Mesendoderm (in vitro differentiated cells): ENCODE measurements at places on chromosomes 2 and 18.
A peak's percentile ranks its signal among the peaks of the same experiment; 100 is the strongest.

GRCh38 chr2:217800433-217801114, 202.2 kb downstream of the TNS1 start:
- H3K4me3 ChIP-seq = no peak overlapping the region
- no peak for DNase-seq
- H3K4me1 ChIP-seq = no peaks in the 10 kb centered on the region
- H3K27ac ChIP-seq = no peak overlapping the region

GRCh38 chr2:219022616-219023015, 18.7 kb downstream of the CFAP65 start:
- H3K27me3 ChIP-seq = no peaks in the 10 kb centered on the region
- H3K4me1 ChIP-seq = no peaks in the 10 kb centered on the region
- DNase-seq = no peak
- no peaks in the 10 kb centered on the region for H3K36me3 ChIP-seq
- H3K27ac ChIP-seq = no peak overlapping the region

- no peaks in the 10 kb centered on the region for H3K4me1 ChIP-seq
- no peak overlapping the region for H3K4me3 ChIP-seq
- H3K27ac ChIP-seq = no peak overlapping the region
- DNase-seq = no peak
- no peaks in the 10 kb centered on the region for H3K27me3 ChIP-seq
These were observed 65.9 kb downstream of the CDH20 start for GRCh38 chr18:61398961-61399705.

DNA sequence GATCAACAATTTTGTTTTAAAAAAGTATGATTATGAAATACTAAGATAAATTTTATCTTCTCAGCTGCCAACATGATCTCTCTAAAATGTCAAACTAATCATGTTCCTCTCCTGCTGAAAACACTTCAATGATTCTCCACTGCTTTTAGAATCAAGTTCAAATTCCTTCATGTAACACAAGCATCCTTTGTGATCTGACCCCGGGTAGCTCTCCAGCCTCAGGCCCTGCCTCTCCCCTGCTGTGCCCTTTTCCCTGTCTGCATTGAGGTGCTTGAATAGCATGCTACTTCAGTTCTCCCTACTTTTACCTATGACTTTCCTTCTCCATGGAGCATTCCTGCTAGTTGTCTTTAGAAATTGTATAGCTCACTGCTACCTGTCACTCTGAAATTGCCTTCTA, 274.8 kb downstream of the PDE11A start:
- H3K4me3 ChIP-seq = no peak overlapping the region
- peak; percentile 53 for DNase-seq
- H3K36me3 ChIP-seq = no peaks in the 10 kb centered on the region
- no peaks in the 10 kb centered on the region for H3K27me3 ChIP-seq
- peaks cover 2% of the 10 kb centered on the region for H3K4me1 ChIP-seq
- H3K27ac ChIP-seq = no peak overlapping the region

DNA sequence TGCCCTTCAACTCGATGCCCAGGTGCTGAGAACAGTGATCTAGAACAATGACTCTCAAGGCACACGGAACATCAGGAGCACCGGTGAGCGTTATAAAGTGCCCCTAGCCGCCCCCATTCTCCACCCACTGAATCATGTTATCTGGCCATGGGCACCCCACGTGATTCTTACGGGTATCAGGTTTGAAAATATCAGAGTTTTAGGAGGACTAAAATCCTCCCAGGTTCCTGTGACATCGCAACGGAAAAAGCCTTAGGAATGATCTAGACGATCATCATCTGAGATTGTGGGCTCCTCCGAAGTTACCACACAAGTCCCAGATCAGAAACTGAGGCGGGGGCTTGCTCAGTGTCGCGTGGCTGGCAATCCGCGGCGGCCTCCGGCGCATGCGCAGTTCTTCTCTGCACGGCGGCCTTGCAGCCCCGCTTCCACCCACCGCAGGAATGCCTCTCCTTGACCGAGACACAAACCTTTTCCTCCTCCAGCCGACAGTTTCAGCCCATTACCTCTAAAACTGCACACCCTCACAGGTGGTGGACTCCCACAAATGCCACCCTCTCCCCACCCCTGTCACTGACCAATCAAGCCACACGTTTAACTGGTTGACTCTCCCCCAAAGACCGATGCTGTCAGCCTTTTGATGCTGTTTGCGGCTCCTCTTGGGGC, 5.8 kb upstream of the MRPL33 start:
- no peaks in the 10 kb centered on the region for H3K4me1 ChIP-seq
- H3K4me3 ChIP-seq = no peak overlapping the region
- H3K27ac ChIP-seq = no peak overlapping the region
- no peak for DNase-seq

DNA sequence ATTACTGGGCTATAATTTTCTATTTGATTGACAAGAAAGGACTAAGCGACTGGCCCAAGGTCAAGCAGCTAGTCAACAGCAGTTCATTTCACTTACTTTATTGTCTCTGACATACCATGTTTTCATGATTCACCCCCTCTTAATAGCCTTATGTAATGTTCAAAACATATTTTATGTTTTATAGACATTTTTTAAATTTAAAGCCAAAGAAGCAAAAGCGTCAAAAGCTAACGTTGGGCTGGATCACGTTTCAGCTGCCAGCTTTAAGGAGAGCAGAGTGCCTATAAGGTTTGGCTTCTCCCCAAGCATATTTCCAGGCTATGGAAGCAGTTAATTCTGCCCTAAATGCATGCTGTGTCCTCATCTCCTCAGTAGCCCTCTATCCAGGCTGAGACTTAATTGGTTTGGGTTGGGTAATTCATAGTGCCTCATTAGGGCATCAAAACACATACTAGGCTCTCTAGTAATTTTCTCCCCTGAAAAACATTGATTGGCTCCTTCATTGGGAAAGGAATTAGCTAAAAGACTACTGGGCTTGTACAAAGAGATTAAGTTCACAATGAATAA, 94.8 kb upstream of the CREB1 start:
- H3K36me3 ChIP-seq = no peaks in the 10 kb centered on the region
- H3K27me3 ChIP-seq = no peaks in the 10 kb centered on the region
- DNase-seq = no peak
- H3K4me1 ChIP-seq = no peaks in the 10 kb centered on the region
- no peak overlapping the region for H3K4me3 ChIP-seq
- H3K27ac ChIP-seq = no peak overlapping the region

- H3K27ac ChIP-seq = no peak overlapping the region
- no peaks in the 10 kb centered on the region for H3K27me3 ChIP-seq
- DNase-seq = no peak
- no peaks in the 10 kb centered on the region for H3K4me1 ChIP-seq
- no peaks in the 10 kb centered on the region for H3K36me3 ChIP-seq
These were observed 1593.5 kb upstream of the ACVR2A start for GRCh38 chr2:146251328-146251727.

- H3K36me3 ChIP-seq = no peaks in the 10 kb centered on the region
- H3K27me3 ChIP-seq = no peaks in the 10 kb centered on the region
- no peak for DNase-seq
- H3K27ac ChIP-seq = no peak overlapping the region
- no peaks in the 10 kb centered on the region for H3K4me1 ChIP-seq
These were observed 394.5 kb upstream of the HNRNPA3 start for GRCh38 chr2:176818076-176818475.

GRCh38 chr18:22828171-22828570, 105.0 kb upstream of the RBBP8 start:
- peaks cover 2% of the 10 kb centered on the region for H3K4me1 ChIP-seq
- H3K27ac ChIP-seq = no peak overlapping the region
- H3K4me3 ChIP-seq = no peak overlapping the region
- no peaks in the 10 kb centered on the region for H3K27me3 ChIP-seq

DNA sequence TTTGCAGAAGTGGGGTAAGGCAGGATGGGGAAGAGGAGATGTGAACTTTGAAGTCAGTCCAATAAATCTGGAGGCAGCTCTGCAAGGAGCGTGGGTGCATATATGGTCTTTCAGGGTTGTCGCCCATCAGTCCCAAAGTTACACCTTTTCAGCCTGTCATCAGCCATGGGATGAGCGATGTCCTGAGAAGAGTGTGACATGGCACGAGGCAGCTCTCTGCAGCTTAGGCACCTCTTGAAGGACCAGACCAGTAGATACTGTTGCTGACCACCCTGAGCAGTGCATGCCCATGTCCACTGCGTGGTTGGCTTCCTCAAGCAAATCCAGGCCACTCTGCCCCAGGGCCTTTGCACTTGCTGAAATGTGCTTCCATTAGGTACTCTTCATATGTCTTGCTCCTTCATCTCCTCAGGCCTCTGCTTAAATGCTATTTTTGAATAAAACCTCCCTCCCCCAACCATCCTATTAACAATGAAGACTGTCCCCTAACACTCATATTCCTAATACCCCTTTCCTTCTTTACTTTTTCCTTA, 171.7 kb downstream of the ACTR3 start:
- no peak overlapping the region for H3K27ac ChIP-seq
- no peaks in the 10 kb centered on the region for H3K4me1 ChIP-seq
- no peak overlapping the region for H3K4me3 ChIP-seq
- DNase-seq = no peak
- H3K27me3 ChIP-seq = no peaks in the 10 kb centered on the region

DNA sequence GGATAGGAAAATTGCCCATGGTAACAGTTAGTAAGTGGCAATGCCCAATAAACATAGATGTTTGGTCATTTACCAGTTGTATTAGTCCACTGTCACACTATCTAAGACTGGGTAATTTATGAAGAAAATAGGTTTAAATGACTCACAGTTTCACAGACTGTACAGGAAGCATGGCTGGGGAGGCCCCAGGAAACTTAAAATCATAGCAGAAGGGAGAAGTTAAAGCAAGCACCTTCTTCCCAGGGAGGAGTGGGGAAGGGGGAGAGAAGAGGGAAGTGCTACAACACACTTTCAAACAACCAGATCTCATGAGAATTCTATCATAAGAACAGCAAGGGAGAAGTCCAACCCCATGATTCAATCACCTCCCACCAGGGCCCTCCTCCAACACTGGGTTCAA, 23.4 kb downstream of the NR4A2 start:
- no peak overlapping the region for H3K27ac ChIP-seq
- H3K36me3 ChIP-seq = no peaks in the 10 kb centered on the region
- H3K27me3 ChIP-seq = no peaks in the 10 kb centered on the region
- H3K4me3 ChIP-seq = no peak overlapping the region
- no peak for DNase-seq
- H3K4me1 ChIP-seq = no peaks in the 10 kb centered on the region

DNA sequence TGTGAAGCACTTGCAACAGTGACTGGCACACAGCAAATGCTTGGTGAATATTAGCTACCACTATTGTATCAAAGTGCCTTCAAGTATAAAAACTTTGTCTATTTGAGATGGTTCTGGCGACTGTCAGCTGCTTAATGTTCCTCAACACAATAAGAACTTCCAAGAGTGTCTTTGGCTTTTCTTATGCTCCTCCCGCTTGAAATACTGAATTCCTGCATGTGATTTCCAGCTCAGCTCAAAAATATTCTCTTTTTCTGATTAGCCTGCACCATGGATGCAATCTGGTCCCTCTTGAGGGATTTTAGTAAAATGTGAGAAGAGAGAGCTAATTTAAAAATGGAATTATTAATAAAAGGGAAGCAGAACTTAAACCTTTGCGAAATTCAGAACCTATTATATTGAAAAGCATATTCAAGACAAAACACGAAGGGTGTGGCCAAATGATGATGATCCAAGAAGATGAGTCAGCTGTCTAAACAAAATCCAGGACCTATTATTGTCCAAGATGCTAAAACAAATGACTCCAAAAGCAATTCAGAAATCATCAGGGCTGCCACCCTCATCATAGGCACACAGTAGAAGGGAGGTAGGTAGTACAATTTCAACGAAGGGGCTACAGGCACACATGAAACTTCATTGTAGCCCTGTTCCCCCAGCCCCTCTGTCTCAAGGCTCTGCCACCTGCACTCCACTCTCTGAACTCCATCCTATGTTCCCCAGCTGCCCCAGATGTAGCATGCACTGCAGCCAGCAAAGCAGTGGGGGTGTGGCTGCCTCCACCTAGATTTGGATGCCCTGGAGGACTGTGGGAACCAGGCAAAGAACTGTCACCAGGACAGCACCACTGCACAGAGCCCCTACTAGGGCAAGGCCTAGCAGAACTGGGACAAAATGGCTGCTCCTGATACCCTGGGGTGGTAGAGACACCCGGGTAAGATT, 190.1 kb downstream of the ZNF385B start:
- H3K27ac ChIP-seq = no peak overlapping the region
- H3K4me1 ChIP-seq = no peaks in the 10 kb centered on the region
- no peaks in the 10 kb centered on the region for H3K27me3 ChIP-seq
- no peaks in the 10 kb centered on the region for H3K36me3 ChIP-seq
- no peak for DNase-seq

GRCh38 chr18:77560341-77560992, 310.8 kb downstream of the GALR1 start:
- no peaks in the 10 kb centered on the region for H3K27me3 ChIP-seq
- no peaks in the 10 kb centered on the region for H3K4me1 ChIP-seq
- no peak for DNase-seq
- H3K4me3 ChIP-seq = no peak overlapping the region

DNA sequence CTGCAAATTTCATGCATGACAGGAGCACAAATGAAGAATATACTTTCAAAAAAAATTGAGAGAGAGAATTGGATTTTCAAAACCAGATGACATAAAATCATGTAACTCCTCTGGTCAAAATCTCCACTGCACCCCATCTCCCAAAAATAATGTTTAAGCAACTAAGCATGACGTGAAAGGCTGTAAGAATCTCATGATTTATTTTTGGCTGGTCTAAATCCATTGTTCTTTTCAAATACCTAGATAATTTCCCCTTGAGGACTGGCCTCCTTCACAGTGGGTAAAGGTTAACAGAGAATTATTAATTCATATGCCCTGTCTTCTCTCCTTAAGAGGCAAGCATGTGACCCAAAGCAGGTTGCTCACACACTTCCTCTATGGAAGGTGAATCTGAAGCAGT, 101.5 kb upstream of the CCDC195 start:
- no peak overlapping the region for H3K27ac ChIP-seq
- no peak overlapping the region for H3K4me3 ChIP-seq
- no peaks in the 10 kb centered on the region for H3K36me3 ChIP-seq
- no peak for DNase-seq

DNA sequence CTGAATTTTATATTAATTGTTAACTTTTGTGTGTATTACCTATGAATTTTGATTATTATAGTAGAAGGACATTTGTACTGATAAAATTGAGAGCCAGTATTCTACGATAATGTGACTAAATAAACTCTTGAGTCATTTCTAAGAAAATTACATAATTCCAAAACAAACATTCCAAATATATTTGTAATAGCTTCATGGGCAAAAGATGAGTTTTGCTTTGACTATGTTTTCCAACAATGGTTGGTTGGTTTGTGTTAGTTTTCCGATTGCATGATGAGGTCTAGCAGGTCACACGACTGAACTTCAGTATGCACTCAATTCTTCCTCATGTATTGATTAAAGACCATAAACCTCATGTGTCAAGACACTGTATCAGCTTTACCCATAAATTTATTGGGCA, 71.7 kb upstream of the WDR75 start:
- no peak overlapping the region for H3K4me3 ChIP-seq
- H3K27ac ChIP-seq = no peak overlapping the region
- H3K4me1 ChIP-seq = no peaks in the 10 kb centered on the region
- H3K36me3 ChIP-seq = no peaks in the 10 kb centered on the region
